ENCODE measurements at places on chromosomes 1 and 21.

DNA sequence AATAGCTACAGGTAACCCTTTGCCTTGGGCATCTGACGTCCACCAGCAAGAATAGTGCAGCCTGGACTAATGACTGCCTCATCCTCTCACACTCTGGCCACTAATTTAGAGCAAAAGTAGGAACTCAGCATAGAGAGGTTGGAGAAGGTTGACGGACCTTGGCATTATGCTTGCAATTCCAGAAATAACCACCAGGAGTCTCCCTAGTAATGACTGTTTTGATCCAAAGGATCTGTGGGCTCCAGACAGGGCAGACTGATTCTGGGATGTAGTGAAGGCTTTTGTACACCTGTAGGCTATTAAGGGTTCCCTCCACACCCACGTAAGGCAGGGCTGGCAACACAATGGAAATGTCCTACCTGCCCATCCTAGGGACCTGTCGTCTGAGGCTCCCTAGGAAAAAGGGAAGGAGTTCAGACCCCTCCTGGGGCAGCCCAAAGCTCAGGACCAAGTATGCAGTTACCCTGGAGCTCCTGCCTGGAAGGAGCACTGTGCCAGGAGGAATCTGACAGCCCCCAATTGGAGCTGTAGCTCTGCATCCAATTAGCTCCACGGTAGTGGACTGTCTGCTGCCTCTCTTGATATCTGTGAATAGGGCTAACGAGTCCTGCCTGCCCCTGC is 91.0 kb upstream of the TMEM51 start:
- no peak for DNase-seq

GRCh38 chr1:228004856-228005462 is 1.8 kb upstream of the WNT3A start:
- DNase-seq, result no peak

GRCh38 chr1:225063722-225064121 is 134.2 kb downstream of the DNAH14 start:
- no peak for DNase-seq

GRCh38 chr21:41804381-41804780 is 37.5 kb upstream of the RIPK4 start:
- no peak for DNase-seq

GRCh38 chr1:15176898-15177665 is 23.5 kb downstream of the TMEM51 start:
- DNase-seq, result no peak

- no peak for DNase-seq
These were observed 12.5 kb downstream of the S100A7A start for GRCh38 chr1:153428791-153429190.

GRCh38 chr1:178530502-178530901 is 17.6 kb downstream of the TEX35 start:
- no peak for DNase-seq

- DNase-seq, result no peak
These were observed 79.7 kb upstream of the ARHGAP29 start for GRCh38 chr1:94316836-94317789.

DNA sequence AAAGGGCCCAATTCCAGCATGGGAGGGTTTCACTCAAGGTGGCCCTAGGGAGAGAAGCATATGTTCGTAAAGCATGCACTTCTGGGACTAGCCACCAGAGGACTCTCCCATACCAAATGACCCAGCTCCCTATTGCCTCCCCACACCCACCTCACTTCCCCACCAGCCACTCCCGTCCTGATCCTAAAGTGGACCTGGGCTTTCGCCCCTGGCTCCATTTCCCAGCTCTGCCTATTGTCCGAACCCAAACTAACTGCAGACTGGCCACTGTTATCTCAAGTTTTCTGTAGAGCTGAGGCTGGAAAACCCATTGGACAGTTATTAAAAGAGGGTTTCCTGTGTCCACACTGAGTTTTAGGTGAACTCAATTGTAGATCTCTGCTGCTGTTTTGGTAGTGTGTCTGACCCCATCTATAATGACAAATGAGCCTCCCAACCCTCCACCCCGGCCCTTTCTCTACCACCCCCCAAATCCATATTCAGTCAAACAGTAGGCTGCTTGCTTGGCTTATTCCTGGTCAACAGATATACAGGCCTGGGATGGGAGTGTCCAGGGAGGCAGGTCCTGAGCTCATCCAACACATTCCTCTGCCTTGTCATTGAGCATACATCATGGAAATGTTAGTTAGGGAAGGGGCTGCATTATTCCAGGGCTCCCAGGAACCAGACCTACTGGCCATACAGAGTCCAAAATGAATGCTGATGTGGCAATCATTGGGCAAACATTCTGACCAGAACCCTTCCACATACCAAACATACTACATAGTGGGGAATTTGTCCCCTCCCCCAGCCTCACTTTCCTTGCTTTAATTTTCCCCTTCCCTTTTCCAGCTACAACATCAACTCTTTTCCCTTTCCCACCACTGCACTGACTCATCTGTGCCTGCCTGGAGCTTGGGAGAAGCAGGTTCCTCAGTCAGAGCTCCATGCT is 59.2 kb downstream of the ABCA4 start:
- no peak for DNase-seq

DNA sequence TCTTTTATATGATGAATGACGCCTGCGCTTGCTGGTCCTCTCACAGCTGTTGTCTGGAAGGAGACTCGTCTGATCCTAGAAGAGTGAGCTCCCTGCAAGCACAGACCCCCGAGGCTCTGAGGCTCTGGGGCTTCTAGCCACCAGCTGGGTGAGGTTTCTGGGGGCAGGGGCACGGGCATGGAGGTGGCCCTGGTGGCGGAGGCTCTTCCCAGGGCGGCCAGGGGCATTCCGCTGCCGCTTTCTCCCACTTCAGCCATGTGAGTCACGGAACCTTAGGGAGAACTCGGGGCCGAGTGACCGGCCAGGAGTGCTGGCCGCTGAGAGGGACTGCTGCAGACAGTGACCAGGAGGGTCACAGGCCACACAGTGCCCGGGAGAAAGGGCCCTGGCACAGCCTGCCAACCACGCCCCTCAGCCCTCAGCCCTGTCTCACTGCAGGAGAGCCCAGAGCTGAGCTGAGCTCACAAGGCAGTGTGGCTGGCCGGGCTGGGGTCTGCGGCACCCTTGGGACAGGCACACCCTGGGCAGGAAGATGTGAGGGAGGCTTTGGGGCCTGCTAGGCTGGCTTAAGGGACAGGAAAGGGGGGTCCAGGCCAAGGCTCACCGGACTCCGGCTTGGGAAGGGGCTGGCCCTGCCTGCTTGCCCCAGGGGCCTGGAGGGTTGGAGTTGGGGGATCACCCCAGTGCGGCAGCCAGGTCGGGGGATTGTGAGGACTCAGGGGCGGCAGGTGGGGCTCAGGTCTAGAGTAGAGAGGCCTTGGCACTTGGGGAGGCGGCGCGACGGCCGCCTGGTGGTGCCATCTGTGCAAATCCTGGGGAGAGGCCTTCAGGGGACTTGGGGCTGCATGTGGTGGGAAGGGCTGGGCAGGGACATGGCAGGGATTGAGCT is 35.7 kb downstream of the MORN1 start:
- no peak for DNase-seq

DNA sequence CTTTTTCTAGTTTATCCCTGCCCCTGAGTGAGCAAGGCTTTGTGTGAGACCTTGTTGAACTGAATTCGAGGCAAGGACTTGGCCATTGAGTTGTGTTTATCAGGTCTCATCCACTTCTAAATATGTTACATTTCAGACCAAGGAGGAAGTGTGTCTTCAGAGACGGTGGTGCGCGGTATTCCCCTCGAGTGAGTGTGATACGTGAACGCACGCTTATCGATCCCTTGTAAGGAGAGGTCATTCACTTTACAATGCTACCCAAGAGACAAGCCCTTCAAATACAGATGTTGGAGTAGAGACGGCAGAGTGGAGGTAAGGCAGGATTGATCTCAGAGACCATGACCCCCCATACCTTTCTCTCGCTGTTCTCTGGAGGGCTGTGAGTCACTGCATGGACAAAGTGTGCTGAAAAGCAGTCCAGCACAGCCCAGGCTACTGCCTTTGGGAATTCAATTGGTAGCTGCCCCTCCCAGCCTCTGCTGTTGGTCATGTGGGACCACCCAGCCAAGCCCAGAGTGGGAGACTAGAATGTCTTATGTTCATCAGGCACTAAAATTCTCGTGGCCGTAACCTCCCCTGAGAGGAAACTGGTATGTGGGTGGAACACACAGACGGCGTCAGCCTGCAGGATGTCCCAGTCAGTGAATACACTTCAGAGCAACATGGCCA is 16.3 kb upstream of the MTARC1 start:
- DNase-seq, result no peak

DNA sequence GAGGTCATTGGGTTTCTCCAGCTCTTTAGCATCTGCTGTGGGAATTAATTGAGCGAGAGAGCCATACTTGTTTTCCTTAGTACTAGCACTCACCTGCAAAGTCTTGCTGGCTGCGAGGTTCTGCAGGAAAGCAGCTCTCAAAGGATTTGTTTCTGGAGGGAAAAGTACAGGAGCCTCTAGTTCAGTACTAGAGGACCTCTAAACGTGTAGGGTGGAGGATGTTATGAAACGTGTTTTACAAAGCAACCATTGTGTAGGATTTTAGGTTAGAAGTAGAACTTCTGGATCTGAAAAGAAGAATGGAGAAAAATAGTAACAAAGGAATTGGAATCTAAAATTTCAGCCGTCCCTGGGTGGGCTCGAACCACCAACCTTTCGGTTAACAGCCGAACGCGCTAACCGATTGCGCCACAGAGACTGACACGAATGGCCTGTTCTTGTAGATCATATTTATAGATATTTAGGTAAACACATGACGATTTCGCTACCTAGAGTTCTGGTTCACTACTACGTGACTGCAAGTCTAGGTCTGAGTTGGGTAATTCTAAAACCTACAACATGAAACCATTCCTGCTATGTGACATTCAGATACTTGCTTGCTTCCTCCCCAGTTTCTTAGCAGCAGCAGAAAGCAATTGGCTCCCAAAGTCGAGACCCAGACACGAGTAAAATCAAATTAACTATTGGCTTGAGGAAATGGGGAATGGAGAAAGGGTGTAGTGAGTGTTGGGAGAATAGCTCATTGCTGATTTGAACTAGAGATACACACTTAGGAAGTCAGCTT is 60.2 kb upstream of the CFAP126 start:
- no peak for DNase-seq

DNA sequence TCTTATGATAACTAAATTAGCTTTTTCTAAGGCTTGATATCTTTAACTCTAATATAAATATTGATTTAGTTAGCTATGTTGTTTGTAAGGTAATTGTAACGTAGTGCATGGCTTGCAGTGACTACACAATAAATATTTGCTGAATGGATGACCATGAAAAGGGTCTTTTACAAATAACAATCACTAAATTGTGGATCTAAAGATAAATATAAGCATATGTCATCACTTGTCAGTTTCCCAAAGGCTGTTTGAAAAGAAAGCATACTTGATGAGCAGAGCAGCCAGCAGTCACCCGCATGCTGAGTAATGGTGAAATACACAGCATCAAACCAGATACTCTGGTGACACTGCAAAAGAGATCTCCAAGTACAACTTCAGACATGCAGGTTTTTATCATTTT is 92.5 kb upstream of the FMN2 start:
- no peak for DNase-seq

- no peak for DNase-seq
These were observed 85.3 kb downstream of the VPS13D start for GRCh38 chr1:12315146-12315545.

- DNase-seq, result no peak
These were observed 392.6 kb upstream of the VAMP3 start for GRCh38 chr1:7378346-7379130.

- DNase-seq, result no peak
These were observed 26.1 kb downstream of the EGLN1 start for GRCh38 chr1:231395998-231396390.

- DNase-seq, result no peak
These were observed 400.7 kb downstream of the SMYD3 start for GRCh38 chr1:246106342-246106763.

DNA sequence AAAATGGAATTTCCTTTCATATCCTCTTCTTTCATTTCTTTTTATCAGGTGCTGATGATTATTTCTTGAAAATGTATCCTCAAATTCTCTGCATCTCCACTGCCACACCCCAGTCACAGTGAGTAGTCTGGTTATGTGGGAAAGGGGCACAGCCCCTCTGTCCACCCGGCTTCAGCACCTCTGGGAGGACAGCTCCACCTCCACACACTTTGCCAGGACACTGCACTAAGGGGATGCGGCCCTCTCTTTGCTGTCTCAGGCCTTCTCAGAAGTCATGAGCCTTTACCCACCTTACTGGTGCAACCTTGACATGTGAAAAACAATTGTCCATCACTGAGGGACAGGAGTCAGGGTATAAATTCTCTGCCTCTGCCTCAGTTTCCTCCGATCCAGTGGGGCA is 433.1 kb downstream of the PCP4 start:
- DNase-seq, result no peak

- no peak for DNase-seq
These were observed 64.7 kb downstream of the SCCPDH start for GRCh38 chr1:246788895-246789338.

DNA sequence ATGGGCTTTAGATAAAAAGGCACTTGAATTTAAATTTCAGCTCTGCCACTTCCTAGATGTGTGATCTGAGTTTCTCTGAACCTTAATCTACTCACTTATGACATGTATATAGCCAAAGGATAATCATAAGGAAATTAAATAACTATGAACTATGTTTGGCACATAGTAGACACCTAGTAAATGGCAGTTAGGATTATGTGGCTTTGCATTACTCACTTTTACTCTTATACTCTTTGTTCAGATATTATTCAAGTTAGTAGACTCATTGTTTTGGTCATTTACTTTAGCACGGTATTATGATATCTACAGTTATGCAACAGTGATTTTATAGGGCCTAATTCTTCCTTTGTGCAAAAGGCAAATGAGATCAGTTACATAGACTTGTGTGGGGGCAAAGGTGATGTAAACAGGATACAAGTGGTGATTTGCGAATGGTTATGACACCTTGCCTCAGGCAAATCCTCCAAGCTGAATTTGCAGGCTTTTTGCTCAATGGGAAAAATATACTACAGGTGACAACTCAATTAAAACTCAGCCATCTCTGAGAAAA is 297.2 kb upstream of the PBX1 start:
- DNase-seq, result no peak

DNA sequence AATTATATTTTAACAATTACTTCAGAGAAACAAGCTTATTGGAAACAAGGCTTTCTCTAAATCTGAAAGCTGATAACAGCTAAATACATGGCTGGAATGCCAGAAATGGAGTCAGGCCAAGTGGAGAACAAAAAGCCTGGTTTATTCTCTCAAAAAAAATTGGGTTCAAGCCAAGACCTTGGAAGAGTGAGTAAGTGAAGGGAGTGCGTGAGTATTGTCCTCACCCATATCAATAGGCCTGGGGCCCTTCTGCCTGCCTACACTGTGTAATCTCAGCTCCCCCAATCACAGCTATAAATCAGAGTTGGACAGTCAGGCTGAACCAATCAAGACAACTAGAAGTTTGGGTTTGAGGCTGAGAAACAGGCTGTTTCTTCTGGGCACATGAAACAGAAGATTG is 7.4 kb downstream of the KYAT3 start:
- DNase-seq, result no peak

- DNase-seq, result no peak
These were observed 34.8 kb downstream of the LIN9 start for GRCh38 chr1:226274138-226274537.

GRCh38 chr1:179547021-179547535 is 28.7 kb downstream of the NPHS2 start:
- DNase-seq, result no peak

- no peak for DNase-seq
These were observed 5.1 kb downstream of the CD1D start for GRCh38 chr1:158185770-158186169.
